ENCODE measurements at places on chromosomes 7 and 10.

DNA sequence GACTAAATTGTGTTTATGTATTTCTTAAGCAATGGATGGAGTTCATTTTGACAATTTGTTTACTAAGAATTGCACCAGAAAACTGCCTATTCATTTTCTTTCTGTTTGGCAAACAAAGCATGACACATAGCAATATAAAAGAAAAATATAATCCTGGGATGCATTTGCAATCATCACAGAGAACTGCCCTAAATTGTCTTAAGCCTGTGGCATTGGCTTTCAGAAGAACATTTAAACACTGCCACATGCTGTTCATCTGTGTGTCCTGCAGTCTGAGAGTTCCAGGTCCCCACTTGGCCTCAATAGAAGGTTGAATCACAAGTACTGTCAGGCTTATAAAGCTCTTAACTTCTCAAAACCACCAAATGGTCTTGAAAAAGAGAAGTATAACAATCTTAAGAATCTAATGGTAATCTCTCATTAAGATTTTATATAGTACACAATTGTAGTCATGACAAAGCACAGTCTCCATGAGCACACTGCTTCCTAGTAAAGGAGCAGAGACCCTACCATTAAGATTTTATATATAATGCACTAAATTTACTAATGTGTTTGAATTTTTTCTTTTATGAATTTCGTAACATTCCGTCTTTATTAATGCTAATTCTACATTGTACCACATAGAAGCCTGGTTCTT is 29.9 kb downstream of the RNLS start:
- peak; percentile 16 for DNase-seq

DNA sequence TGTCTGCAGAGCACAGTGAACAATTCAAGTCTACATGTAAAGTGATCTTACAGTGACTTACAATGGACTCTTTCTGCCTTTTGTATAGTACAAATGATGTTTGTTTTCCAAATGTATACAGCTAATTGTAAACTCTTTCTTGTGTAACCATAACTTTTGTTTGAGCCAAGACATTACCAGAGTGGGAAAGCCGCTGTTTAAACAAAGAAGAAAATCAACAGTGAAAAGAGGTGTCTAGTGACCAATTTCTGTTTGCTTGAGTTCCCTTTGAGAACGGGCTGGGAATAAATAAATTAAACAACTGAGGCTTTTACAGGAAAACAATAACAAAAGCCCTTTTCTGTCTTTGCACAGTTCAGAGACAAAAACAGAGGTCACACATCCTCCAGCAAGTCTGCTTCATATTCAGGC is 1163.4 kb downstream of the CNTNAP2 start:
- no peak for DNase-seq

GRCh38 chr7:106566196-106566595 is 94.8 kb downstream of the CCDC71L start:
- no peak for DNase-seq

- DNase-seq = no peak
Measured at GRCh38 chr7:39417642-39418041, 148.6 kb upstream of the YAE1 start.

GRCh38 chr10:45198486-45199204 is 116.8 kb downstream of the OR13A1 start:
- DNase-seq = no peak

- DNase-seq = no peak
Measured at GRCh38 chr10:79586933-79587332, 23.8 kb upstream of the SFTPA1 start.

- no peak for DNase-seq
Measured at GRCh38 chr10:74912682-74913081, 86.3 kb downstream of the KAT6B start.

DNA sequence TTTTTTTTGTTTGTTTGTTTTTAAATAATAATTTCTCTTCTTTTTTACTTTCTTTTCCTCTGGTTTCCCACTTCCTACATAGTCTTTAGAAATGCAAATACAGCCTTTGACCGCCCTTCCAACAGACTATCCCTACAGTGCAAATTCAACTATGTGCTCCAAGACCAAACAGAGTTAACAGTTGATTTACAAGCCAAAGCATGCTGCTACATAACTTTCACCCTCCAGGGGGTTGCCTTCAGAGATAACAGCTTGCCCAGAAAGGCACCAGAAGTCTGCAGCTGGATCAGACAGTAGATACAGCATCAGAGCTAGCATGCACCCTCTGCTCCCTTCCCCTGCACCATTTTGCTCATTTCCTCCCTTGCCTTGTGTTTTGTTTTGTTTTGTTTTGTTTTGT is 539.0 kb downstream of the ZWINT start:
- no peak for DNase-seq

GRCh38 chr10:22491480-22491879 is 146.2 kb downstream of the SPAG6 start:
- DNase-seq = no peak

GRCh38 chr10:69578508-69578991 is 5.3 kb upstream of the NEUROG3 start:
- no peak for DNase-seq

DNA sequence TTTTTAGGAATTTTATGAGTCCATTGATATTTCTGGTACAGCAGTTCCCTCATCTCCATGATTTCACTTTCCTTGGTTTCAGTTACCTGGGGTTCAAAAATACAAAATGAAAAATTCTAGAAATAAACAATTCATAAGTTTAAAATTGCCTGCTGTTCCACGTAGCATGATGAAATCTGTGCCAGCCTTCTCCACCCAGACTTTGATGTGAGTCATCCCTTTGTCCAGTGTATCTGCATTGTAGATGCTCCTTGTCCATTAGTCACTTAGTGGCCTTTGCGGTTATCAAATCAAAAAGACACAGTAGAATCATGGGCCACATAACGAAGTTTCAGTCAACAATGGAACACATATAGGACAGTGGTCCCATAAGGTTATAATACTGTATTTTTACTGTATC is 286.9 kb downstream of the PTEN start:
- no peak for DNase-seq

GRCh38 chr10:113665806-113666354 is 2.0 kb upstream of the NRAP start:
- DNase-seq = no peak

DNA sequence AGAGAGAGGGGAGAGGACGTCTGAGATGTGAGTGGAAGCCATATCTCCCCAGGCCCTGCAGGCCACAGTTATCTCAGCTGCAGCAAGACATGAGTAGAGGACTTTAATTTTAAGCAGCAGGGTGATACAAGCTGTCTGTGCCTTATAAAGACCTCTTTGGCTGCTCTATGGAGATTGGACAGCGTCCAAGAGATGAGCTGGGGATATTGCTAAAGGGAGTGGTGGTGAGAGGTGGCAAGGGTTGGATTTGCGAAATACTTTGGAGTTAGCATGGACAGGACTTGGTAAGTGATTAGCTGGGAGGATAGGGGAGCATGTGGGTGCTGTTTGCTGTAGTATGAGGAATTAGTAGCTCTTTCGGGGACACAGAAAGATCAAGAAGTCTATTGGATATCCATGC is 191.8 kb downstream of the CACNB2 start:
- no peak for DNase-seq

GRCh38 chr7:123746931-123747488 is 1.8 kb downstream of the WASL start:
- DNase-seq = no peak

GRCh38 chr10:63068246-63068645 is 64.9 kb upstream of the NRBF2 start:
- DNase-seq = no peak

GRCh38 chr10:75772153-75772887 is 340.9 kb downstream of the LRMDA start:
- peak; percentile 31 for DNase-seq

DNA sequence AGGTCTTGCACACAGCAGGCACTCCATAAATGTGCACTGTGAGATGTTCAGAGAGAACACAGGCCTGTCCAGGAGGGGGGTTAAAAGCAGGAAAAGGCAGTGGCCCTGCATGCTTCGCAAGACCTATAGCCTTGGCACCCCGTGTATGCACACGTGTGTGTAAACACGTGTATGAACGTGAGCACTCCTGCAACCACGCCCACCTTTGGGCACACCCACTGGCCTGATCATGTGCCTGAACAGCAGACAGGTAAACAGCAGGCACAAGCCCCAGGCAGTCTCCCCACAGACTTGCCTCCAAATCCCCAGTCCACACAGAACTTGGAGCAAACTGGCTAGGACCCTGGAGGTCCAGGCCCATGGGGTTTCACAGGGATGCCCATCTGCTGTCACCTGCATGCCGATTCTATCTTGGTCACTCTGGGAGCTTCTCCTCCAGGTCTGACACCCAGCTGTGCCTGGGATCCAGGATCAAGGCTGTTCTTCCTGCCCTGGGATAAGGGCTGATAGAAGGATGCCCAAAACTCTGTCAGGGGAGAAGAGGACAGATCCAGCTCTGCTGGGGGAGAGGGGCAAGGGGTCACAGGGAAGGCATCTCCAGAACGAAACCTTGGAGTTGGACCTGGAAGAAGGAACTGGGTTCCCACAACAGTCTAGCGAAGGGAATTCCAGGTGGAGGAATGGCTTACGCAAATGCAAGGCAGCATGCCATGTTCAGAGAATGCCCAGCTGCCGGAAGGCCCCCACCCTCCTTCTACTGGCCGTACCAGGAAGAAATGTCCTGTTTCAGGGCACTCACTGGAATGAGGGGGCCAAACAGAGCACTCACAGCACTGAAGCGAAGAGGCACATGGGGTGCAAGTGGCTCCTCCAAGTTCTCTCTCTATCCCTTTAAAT is 14.3 kb upstream of the ZMIZ1 start:
- DNase-seq = no peak

GRCh38 chr10:43524434-43525247 is 49.8 kb downstream of the ZNF239 start:
- no peak for DNase-seq

GRCh38 chr10:43942096-43942850 is 293.6 kb upstream of the ZNF32 start:
- DNase-seq = no peak

DNA sequence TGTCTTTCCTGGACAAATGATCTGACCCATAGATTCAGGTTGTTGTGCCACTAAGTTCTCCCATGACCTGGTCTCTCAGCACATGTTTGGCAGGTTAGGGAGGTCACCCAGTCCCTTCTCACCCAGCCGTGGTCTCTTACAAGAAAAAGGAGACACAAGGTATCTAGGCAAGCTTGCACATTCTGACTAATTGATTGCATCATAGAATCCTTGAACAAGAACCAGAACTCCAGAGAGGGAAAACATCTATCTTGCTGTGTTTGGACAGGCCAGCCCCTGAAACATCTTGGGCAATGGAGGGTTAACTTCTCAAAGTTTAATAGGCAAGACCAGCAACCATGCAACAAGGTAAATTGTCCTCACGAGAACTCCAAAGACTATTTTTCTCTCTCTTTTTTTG is 8.5 kb upstream of the HK1 start:
- no peak for DNase-seq

DNA sequence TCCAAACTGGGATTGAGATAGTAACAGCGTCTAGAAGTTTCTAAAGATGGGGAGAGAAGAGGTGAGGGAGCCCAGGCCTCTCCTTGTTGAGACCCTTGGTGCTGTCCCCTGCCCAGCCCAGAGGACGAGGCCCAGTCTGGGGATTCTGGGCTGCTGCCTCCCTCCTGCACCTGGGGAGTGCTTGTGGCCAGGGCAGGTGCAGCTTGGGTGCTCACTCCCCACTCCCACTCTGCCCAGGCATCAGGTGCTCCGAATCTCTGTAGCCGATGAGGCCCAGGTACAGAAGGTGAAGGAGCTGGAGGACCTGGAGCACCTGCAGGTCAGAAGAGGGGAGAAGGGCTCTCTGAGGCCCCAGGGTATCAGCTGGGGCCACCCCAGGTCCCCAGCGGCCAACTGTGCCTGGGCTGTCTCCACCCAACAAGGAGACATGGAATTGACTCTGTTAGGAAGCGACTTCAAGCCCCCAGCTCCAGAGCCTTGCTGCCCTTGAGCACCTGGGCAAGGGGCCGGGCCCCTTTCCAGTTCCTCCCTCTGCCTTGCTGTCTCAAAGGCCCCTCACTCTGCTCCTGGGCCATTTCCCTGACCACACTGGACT is 664 bp downstream of the CPA1 start:
- DNase-seq = no peak

DNA sequence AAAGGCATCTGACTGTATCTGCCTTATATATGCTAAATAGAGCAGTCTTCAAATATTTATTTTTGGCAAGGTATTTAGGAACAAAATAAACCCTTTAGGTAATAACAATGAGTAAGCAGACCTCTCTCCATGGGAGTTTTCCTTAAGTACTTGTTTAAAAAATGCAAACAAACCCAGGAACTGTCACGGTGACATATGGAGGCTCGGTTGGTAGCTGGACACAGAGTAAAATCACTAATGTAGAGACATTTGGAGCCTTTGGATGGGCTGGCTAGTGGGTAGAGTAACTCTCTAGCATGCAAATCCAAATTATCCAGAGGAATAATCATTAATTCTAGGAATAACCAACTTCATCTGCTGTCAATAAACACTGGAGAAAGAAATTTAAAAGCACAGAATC is 71.6 kb upstream of the LAMB4 start:
- DNase-seq = no peak

DNA sequence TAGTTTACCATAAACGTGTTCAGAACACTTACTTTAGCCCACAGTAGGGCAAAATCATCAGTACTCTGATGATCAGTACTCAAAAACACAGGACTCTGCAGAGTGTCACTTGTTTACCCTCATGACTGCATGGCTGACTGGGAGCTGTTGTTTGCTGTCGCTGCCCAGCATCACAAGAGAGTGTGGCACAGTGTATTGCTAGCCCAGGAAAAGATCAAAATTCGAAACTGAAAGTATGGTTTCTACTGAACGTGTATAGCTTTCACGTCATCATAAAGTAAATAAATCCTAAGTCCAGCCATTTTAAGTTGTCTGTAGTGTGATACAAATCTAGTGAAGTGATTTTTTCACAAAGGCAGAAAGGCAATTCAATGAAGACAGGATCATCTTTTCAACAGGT is 184.6 kb downstream of the RAMP3 start:
- DNase-seq = no peak

DNA sequence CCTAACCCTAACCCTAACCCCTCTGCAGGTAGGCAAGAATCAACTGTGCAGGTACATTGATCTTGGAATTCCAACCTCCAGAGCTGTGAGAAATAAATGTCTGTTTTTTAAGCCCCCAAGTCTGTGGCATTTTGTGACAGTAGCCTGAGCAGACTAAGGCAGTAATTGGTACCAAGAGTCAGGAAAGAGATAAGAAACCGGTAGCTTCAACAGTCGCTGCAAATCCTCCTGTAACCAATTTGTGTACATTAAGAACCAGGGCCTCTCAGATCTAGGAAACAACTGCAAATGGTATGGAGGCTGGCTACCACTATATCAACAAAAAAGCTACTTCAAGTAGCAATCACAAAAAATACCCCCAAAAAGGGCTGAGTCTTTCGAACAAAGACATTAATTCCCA is 67.3 kb downstream of the DOCK4 start:
- DNase-seq = no peak

All from immature natural killer cell (primary cell).